LHCN-M2 (cell line): ENCODE measurements at places on chromosomes 6 and 20. TPM values are rescaled to one million over a fixed set of nuclear protein-coding genes. Genes with fewer than 3 reads are reported as not detected.

Gene ZNF831
- total RNA-seq, result not detected in 2 replicates

Gene EEF1A2
- 0.32 and 0.46 TPM in 2 replicates for total RNA-seq

Gene NCOA5
- 21.7 and 30.0 TPM in 2 replicates for total RNA-seq

- DNase-seq, result peak; percentile 84
These were observed 14.3 kb downstream of the CAPN11 start for GRCh38 chr6:44172731-44173500.

- peak; percentile 11 for DNase-seq
These were observed 41.5 kb upstream of the GJA1 start for GRCh38 chr6:121393731-121394505.

DNA sequence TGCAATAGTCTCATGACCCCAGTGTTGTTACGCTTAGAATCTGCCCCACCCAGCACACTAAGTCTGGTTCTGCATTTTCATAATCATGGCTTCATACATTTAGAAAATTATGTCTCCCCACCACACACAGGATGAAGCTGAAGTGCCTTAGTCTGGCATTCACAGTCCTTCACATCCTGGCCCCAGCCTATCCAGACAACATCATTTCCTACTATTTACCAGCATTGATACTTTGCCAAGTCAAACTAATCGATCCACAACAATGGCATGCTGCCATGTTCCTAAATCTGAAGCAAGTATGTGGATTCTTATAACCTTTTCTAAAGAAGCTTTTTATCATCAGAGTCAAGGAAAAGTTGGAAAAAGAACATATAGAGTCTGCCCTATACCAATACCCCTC, 132.4 kb upstream of the FBXL4 start:
- DNase-seq, result no peak

- no peak for DNase-seq
These were observed 66.6 kb downstream of the AFG1L start for GRCh38 chr6:108361312-108361932.

DNA sequence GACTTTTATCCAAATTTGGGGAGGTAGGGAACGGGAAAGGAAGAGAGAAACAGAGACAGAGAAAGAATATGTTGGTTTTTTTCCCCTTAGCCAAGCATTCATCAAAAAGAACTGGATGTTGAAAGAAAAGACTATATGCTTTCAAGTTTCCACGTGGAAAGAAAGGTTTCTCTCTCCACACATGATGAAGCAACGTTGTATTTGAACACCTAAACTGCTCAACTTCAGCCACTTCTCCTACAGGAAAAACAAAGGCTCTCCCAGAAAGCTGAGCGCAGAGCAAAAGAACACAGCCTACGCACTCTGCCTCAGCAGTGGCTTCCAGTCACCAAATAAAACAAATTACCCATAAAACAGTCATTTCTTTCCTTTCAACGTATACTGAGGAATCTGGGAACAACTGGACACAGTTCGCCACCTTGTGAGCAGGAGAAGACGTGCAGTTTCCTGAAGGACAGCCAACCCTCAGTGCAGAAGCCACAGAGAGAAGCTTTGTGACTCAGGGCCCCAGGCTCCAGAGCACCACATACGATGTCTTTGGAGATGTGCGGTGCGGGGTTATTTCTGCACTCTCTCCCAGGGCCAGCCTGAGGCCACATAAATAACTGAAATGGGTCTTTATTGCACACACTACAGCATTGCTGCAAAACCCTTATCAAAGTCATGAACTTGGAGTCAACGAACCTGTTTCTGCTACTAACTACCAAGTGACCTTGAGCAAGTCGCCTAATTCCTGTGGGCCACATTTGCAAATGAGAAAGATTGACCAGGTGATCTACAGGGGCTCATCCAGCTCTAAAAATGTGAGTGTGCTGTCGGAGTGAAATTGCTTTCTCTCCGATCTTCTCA, 10.1 kb downstream of the IL17F start:
- peak; percentile 83 for DNase-seq

DNA sequence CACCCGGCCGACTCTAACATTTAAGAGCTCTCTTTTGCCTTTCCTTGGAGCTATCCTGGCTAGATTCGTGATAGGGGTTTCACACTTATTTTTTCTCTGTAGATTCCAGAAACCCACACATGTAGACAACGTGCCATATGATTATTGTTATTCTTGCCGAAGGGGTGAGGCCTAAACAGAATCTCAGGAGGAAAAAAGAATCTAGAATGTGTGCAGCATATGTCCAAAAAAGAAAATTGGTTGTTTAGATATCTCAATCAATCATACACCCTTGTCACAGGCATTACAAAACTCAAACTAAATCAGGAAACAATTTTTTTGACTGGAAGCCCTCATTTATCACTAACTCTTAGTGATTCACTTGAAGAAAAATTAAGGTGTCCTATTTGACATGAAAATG, 66.9 kb upstream of the TGM3 start:
- no peak for DNase-seq
